ENCODE measurements at places on chromosomes 16 and 17.
A peak's percentile ranks its signal among the peaks of the same experiment; 100 is the strongest.

DNA sequence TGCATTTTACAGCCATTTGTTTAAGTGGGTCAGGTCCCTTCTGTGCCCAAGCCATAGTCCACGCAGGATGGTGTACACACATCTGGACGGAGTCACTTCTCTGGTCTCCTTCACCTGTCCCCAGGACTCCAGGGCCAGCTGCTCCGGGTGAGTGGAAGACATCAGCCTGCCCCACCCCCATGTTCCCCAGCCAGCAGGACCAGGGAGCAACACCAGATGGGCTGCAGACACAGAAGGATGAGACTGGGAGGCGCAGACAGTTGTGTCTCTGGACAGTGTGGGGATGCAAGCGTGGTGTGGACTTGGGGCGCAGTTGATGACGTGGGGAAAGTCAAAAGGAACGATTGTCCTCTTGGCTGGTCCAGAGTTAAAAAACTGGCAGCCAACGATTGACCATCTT, 24.6 kb upstream of the WFDC1 start:
- DNase-seq: peak; percentile 90

DNA sequence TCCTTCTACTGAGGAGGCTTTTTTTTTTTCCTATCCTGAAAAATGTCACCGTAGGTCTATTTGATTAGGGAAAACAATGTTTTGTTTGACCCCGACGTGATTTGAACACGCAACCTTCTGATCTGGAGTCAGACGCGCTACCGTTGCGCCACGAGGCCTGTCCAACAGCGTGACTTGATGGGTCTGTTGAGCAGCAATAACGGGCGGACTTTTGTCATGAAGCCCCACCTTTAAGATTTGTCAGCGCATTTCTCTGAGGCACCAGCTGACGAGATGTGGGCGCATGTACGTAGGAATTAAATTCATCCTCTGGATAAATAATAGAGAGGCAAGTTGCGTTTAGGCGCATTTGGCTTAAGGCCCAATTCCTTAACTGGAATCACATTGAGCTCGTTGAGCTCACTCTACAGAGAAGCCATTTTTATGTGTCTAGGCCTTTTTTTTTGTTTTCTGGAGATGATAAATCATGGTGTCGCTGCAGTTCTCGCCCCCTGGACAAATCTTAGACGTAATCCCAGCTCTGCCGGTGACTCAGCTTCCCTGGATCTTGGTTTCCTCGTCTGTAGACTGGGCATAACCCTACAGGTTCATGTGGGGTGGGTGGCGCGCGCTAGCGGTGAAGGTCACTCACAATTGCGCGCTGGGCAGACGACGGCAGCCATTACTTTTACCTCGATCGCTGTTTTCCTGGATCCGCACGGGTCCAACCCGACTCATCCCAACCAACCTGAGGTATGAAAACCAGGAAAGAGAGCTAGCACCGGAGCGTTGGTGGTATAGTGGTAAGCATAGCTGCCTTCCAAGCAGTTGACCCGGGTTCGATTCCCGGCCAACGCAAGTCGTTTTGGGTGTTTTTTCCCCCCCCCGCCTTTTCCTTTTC, 10.6 kb upstream of the AURKB start:
- DNase-seq: peak; percentile 84

- no peak for DNase-seq
Measured at GRCh38 chr17:45784293-45784740, at the start of gene CRHR1. Gene CRHR1 (plus strand): TSS chr17:45784320. CDS start chr17:45784545, 225 bp downstream.

- no peak for DNase-seq
Measured at GRCh38 chr16:56483394-56483793, 32.0 kb downstream of the OGFOD1 start.

- DNase-seq: no peak
Measured at GRCh38 chr16:78284957-78285434, 185.5 kb downstream of the WWOX start.

GRCh38 chr16:11696266-11697012, 28.2 kb downstream of the SNN start:
- DNase-seq: no peak

GRCh38 chr17:62562656-62563055, 64.8 kb upstream of the MRC2 start:
- DNase-seq: no peak

GRCh38 chr16:58057121-58057520, 31.6 kb downstream of the MMP15 start:
- DNase-seq: no peak

- no peak for DNase-seq
Measured at GRCh38 chr17:8366231-8366630, 10.3 kb downstream of the KRABD2 start.

DNA sequence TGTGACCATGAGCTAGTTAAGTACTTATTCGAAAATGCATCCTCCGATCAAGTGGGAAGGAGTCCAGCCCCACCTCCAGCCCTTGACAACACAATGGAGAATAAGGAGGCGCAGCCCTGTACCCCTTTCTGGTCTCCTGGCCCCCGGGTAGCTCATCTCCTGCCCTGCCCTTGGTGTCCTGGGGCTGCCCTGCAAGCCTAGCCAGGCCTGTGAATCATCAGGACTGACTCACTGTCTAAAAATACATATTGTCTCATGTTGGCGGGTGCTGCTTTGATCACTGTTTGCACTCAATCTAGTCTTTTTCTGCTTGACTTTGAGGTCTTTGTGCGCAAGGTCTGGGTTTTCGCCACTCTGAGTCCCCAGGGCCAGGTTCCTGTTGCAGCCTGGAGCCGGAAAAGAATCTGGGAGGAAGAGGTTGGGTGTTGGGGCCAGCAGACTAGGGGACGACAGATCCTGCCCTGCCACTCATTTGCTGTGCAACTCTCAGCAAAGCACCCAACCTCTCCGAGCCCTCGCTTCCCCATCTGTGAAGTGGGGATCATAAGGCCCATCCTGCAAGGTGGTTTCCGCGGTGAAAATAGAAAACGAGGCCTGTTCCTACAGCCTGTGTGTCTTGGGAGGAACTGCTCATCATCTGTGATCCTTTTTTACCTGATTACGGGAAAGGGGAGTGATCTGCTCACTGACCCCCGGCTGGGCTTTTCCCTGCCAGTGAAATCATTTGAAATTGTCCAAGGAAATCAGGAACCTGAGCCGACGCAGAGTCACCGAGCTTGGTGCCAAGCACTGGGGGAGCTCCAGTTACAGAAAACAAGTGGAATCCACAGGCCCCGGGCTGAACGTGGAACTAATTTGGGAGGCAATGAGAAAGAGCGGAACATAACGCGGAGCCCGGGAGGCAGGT, 230.4 kb downstream of the PARN start:
- DNase-seq: no peak

DNA sequence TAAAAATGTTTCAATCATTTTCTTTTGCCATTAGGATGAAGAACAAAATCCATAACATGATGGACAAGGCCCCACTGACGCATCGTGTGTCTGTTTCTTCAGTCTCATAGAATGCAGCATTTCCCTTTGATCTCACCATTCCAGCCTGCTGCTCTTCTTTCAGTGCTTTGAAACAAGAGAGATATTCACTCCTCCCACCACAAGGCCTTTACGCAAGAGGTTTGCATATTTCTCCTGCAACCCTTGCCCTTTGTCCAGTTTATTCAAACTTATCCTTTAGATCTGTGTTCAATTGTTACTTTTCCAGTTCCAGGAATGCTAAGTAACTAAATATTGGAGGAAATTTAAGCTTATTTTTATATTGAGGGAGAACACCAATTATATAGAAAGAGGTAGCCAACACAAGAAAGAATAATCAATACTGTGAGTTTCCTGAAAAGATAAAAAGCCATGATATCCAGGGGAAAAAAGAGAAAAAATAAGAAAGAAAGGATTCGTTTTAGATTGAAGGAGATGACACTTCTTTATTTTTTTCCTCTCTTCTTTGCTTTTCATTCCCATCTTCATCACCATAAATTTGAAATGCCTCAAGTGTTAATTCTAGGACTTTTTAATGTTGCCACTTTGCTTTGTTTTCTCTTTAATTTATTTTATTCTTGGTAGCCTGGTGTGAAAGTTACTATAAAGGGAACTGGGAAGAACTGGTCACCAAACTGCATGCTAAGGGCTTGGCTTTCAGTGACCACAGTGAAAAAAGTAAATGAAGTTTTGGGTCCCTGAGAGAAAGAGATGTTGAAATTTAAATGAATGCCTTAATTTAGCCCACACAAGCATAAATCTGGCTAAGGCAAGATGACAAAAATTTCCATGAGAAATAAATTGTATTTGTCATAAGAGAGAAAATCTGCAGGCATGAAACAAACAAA, 102.1 kb downstream of the KIF2B start:
- DNase-seq: no peak

- no peak for DNase-seq
Measured at GRCh38 chr16:77679901-77680300, 42.4 kb upstream of the NUDT7 start.

- DNase-seq: no peak
Measured at GRCh38 chr17:75808905-75809621, 24.5 kb downstream of the UNK start.

GRCh38 chr16:24939738-24940137, 75.4 kb downstream of the ARHGAP17 start:
- DNase-seq: no peak

DNA sequence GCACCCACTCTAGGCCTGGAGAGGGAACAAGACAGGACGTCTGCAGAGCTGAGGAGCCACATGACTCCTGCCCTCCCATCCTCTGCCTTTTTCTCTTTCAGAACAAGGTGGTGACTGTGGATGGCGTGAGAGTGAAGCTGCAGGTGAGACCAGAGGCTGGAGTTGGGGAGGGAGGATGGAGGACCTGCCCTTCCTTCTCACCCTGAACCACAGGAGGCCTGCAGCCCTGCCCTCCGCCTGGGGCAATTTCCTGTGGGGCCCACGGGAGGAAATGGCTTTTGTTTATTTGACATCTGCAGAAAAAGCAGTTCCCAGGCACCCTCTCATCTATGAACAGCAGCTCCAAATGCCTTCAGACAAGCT, 5.1 kb downstream of the RAB37 start:
- no peak for DNase-seq

- no peak for DNase-seq
Measured at GRCh38 chr17:68542698-68543463, 30.7 kb downstream of the PRKAR1A start.

- no peak for DNase-seq
Measured at GRCh38 chr17:5099271-5099670, 12.4 kb downstream of the ZNF232 start.

DNA sequence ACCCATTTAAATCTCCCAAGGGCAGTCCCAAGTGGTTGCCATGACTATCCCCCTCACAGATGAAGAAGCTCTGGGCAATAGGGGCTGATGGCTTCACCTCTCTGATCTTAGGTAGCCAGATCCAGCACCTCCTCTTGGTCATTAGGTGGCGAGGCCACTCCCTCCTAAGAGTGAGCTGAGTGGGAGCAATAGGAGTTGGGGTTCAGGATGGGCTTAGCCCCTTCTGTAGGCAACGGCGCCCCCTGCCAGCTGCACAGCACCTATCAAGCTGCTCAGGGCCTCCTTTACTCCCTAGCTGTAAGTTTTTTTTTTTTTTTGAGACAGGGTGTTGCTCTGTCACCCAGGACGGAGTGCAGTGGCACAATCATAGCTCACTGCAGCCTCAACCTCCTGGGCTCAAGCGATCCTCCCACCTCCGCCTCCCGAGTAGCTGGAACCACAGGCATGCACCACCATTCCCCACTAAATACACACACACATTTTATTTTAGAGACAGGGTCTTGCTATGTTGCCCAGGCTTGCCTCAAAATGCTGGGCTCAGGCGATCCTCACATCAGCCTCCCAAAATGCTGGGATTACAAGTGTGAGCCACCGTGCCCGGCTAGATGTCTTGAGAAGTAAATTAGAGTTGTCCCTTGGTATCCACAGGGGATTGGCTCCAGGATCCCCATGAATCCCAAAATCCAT, 3.5 kb upstream of the RRAD start:
- DNase-seq: peak; percentile 32

GRCh38 chr17:68733241-68734176, 132.3 kb upstream of the FAM20A start:
- DNase-seq: no peak

- no peak for DNase-seq
Measured at GRCh38 chr17:9363440-9364350, 211.9 kb downstream of the STX8 start.

GRCh38 chr16:84500531-84500930, 3.9 kb downstream of the MEAK7 start:
- DNase-seq: no peak

GRCh38 chr16:769184-769784, 8.8 kb downstream of the MSLN start:
- DNase-seq: no peak

Measured in NCI-H524 (cell line).